CD4-positive, alpha-beta T cell treated with Interleukin-4 for 4 hours (primary cell): ENCODE measurements at places on chromosomes 4 and X.
A peak's percentile ranks its signal among the peaks of the same experiment; 100 is the strongest.

GRCh38 chr4:76644831-76645485, 209.9 kb downstream of the SHROOM3 start:
- DNase-seq: no peak

DNA sequence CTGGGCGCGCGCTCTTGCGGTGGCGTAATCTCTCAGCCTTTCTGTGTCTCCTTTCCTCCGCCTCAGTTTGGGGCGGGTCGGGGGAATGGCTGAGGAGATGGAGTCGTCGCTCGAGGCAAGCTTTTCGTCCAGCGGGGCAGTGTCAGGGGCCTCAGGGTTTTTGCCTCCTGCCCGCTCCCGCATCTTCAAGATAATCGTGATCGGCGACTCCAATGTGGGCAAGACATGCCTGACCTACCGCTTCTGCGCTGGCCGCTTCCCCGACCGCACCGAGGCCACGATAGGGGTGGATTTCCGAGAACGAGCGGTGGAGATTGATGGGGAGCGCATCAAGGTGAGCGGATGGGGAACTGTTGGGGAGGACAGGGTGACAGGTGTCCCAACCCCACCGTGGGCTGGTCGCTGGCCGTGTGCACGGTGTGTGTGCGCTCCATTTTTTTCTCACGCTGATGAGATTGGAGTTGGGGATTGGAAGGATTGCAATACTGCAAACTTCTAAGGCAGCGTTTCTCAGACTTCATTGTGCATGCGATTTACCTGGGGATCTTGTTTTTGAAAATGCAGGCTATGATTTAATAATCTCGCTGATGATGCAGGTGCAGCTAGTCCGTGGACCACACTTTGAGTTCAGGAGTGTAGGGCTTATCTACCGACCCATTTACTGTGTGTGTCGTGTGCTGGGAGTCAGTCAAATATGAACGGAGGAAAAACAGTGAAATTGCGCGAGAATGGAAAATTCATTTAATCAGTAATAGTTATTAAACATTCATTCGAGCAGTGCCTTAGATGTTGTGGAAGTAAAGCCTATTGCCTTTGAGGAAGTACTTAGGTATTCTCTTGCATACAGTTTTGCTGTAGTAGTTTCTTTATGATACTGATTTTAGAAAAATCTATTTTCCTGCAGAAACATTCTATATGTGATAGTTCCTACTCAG, at the start of gene RAB33B:
RAB33B (plus strand) TSS at position 11 of the 935 bp plus-strand sequence; CDS start at position 86, 75 bp downstream.
- no peak for DNase-seq

DNA sequence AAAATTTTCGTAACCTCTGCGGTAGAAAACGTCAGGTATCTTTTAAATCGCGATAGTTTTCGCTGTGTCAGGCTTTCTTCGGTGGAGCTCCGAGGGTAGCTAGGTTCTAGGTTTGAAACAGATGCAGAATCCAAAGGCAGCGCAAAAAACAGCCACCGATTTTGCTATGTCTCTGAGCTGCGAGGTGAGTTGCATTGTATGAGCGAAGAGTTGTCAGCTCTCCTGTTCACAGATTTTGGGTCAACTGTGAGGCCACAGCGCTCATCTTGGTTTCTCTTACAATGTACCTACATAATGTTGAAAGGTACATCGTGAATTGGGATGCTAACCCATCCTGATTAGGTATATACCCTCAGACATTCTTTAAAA, 486 bp downstream of the CLCN3 start:
- DNase-seq: no peak

- no peak for DNase-seq
These were observed 19.3 kb upstream of the SPIN2A start for GRCh38 chrX:57156397-57157049.

DNA sequence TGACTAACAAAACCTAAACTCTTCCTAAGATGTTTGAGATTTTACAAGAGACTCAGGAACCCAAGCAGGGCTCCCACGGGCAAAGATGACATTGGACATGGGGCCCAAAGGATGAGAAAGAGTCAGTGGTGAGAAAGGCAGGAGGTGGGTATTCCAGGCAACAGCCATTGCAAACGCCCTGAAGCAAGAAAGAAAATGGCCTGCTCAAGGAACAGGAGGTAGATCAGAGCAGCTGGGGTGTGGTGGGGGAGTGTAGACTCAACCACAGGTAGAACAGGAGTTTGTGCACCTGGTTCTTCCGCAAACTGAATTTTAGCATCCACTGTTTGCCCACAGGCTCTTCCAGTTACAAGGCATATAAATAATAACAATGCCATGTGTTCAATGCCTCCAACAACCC, 3.3 kb downstream of the PPP2R2C start:
- DNase-seq: no peak

- no peak for DNase-seq
These were observed 5.5 kb upstream of the HAUS3 start for GRCh38 chr4:2247128-2248043.

DNA sequence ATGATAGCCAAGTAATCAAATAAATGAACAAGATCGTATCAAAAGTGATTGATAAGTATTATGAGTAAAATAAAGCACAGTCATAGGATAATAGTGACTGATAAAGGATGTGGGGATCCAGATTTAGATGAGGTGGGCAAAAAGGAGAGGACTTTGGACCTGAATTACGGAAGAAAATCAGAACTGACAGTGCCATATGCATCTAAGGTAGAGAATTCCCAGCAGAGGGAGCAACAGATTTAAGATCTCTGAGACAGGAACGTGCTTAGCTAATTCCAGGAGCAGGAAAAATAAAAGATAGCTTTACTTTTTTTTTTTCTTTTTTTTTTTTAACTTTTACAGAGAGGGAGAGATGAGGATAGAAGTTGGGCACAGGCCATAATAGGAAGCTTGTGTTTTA, 189.9 kb downstream of the NWD2 start:
- DNase-seq: no peak

- peak; percentile 4 for DNase-seq
These were observed 811 bp downstream of the ANKRD50 start for GRCh38 chr4:124711471-124712371.

DNA sequence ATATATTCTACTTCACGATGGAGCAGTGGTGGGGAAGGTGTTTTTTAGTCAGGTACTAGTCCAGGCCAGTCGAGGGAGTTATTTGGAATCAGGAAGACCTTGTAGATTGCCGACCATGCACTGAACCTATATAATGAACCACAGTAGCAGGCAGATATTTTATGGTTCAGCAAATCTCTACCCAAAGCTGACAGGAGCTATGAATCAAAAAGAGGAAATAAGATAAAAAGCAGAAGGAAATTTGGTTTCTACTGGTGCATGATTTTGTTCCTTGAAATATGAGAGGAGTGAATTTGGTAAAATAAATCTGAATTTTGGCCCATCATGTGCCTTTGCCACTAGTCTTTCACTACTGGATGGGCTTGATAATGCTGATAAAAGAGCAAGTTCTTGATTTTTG, 924.3 kb upstream of the DIAPH2 start:
- DNase-seq: no peak

DNA sequence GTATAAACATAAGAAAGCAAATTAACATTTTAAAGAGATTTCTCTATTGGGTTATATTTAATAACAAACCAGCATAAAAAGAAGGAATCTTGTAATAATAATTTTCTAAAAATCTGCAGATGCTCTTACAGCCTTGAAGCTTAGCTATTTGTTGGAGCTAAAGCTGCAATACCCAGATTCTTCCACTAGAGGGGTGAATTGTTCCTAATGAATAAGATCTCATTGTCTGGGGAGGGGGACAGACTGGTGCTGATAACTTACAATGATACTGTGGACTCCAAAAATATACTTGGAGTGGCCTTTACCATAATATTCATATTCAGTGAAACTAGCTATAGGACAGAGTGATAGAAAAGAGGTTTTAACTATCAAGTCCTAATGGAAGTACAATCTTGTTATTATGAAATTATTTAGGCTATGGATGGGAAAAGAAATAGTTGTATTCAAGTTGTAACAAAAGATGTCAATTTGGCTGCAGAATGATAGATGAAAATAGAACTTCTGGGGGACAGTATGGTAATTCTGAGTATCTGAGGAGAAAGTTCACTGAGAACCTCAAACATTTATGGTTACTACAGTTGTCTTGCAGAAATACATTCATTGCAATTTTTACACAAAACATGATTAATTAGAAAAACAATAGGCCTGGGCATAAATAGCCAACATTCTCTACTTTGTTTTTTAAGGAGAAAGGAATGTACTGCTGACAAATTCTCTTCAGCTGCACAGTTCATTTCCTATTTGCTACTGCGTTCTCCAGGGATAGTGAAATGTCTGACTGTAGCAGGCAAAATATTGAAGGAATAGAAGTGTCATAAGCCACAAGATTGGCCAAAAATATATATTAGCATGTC, 443.3 kb downstream of the GBA3 start:
- DNase-seq: peak; percentile 8

DNA sequence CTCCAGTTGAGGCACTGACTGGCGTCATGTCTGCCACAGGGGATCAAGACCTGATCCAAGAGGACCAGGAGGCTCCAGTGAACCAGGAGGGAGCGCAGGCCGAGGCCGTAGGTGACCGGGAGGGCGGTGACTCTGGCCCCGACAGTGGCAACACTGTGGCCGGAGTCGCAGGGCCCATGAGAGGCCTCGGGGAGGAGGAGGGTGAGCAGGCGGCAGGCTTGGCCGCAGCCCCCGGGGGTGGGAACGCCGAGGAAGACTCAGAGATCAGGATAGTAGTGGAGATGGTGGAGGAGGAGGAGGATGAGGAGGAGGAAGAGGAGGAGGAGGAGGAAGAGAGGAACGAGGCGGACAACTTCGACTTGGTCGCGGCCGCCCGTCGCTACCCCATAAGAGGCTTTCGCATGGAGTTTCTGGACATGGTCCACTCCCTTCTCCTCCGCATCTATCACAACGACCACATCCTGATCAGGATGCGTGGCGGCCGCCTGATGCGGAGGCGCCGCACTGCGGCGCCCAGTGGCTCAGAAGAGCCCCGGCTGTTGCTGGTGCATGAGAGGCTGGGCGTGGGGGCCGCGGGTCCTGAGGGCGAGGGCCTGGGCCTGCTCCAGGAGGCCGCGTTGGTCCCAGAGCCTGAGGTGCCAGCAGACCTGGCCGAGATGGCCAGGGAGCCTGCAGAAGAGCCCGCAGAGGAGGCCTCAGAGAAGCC, 560 bp downstream of the CT47C1 start:
- no peak for DNase-seq

DNA sequence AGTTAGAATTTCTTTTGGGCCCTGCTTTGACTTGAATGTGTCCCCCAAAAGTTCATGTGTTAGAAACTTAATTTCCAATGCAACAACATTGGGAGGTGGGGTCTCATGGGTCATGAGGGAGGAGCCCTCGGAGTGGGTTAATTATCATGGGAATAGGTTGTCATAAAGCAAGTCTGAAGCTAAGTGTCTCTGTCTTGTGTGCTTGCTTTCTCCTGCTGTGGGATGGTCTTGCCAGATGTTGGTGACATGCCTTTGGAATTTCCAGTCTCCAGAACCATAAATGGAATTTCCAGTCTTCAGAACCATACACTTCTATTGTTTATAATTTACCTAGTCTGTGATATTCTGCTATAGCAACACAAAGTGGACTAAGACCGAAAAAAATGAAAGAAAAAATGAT, 71.6 kb downstream of the RASL11B start:
- DNase-seq: no peak

DNA sequence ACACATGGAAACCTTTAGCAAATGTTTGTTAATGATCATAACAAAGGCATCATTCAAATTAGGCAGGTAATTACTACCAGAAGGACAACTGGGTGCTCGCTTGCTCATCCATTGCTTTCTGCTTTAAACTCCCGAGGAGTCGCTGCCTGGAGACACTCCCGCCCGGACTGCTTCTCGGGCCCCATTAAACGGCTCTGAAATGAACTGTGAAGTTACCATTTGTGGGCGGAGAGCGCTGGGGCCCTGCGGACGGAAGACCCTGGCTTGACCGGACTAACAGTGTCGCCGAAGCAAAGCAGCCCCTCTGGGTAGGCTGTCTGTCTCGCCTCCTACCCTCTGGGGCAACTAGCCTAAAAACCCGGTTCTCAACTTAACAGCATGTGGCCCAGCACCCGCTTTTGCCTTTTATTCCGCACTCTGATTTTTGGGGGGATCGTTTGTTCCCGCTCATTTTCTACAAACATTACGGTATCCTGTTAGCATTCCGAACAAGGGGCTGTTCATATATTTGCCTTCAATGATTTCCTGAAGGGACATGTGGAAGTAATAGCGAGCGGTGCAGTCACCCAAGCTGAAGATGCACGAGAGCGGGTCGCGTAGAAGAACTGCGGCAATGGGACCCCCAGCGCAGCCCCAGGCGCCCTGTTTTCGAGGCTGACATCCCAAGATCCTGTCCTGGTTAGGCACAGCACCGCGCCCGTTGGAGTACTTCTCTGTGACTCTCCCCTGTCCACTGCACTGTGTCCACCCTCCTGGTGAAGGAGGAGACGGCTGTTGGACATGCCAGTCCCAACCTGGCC, 1.6 kb upstream of the PDGFRA start:
- no peak for DNase-seq

DNA sequence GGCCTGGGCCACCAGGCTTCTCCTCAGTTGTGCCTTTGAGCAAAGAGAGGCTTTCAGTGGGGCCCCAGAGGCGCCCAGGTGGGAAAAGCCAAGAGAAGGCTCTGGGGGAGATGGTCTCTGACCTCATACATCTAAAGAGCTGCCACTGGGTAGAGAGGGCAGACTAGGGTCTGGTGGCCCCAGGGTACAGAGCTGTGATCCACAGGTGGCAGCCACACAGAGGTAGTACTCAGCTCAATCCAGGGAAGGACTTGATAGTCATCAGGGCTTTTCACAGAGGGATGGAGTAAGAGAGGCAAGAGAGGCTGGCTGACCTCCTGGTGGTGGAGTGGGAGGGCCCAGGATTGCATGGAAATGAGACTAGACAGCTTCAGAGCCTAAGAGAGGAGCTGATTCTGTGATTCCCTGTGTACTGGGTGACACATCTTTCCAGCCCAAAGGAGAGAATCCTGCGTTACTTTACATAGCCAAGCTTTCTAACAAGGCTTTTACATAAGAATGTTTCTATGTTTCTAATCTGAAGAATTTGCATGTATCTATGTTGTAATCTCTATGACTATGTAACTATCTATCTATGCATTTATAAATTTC, 53.2 kb upstream of the PJA1 start:
- DNase-seq: no peak

GRCh38 chr4:79638735-79639134, 230.7 kb upstream of the GK2 start:
- DNase-seq: no peak

- DNase-seq: peak; percentile 42
These were observed 8.1 kb downstream of the COQ2 start for GRCh38 chr4:83276299-83277040.

- no peak for DNase-seq
These were observed 193.8 kb upstream of the RBPJ start for GRCh38 chr4:26126994-26127393.

- no peak for DNase-seq
These were observed 62.9 kb downstream of the FGF13 start for GRCh38 chrX:138648568-138648967.
